ENCODE measurements at places on chromosomes 1 and 21.
A peak's percentile ranks its signal among the peaks of the same experiment; 100 is the strongest.

DNA sequence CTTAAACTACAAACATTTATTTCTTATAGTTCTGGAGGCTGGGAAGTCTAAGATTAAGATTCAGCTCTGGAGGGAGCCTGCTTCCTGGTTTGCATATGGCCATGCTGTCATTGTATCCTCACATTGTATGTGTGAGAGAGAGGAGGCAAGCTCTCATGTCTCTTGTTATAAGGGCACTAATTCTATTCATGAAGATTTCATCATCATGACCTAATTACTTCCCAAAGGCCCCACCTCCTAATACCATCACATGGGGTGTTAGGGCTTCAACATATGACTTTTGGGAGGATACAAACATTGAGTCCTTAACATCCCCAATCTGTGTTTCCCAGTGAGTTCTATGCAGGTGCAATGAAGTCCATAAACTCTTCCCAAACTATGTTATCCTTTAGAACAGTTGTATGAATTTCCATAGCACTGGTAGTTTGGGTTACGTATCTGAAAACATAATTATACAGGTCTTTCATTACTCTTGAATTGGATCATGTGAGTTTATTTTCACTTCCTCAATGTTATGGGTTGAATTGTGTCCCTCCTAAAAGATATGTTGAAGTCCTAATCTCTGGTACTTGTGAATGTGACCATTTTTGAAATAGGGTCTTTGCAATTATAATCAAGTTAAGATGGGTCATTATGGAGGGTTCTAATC is 124.2 kb downstream of the RUNX1 start:
- no peak for DNase-seq

- no peak for DNase-seq
These were observed 39.3 kb upstream of the TENT5C start for GRCh38 chr1:117566556-117566955.

DNA sequence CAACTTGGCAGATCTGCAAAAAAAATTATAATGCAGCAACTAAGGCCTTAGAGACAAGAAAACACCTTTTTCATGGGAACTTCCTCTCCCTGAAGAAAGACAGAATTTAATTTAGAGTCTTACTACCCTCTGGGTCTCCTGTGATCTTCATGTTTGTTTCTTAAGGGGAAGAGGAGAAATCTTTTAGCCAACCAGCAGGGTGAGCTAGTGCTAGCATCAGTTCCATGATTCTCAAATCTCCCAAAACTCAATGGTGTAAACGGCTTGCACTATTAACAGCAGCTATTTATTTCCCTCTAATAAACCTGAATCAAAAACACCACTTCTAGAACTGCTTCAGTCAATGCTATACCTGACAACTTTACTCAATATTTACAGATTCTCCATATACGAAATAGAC is 3.8 kb downstream of the ZNF644 start:
- DNase-seq, result no peak

DNA sequence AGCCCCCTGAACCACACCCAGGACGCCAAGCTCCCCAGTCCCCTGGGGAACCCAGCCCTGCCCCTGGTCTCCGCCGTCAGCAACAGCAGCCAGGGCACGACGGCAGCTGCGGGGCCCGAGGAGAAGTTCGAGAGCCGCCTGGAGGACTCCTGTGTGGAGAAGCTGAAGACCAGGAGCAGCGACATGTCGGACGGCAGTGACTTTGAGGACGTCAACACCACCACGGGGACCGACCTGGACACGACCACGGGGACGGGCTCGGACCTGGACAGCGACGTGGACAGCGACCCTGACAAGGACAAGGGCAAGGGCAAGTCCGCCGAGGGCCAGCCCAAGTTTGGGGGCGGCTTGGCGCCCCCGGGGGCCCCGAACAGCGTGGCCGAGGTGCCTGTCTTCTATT is 42.7 kb upstream of the ARHGEF16 start:
- no peak for DNase-seq

- peak; percentile 28 for DNase-seq
These were observed 22.5 kb upstream of the RHBDL2 start for GRCh38 chr1:38964140-38964548.

DNA sequence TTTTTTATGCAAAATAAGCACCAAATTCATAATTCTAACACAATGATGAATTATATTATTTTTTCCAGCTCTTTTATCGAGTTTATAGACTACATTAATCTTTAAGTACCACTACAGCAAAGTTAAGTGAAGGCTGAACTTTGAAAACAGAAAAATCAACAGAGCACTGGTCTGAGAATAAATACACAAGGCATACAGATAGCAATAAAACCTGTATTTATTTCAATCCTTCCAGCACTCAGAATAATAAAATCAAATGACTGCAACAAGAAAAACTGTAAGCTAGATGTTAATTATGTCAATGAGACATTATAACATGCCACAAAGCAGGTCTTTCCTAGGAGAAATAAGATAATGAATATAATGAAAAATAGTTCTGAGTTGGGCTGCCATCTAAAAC is 24.5 kb downstream of the NUCKS1 start:
- DNase-seq, result no peak

GRCh38 chr1:41812051-41812450 is 106.7 kb downstream of the HIVEP3 start:
- peak; percentile 68 for DNase-seq

DNA sequence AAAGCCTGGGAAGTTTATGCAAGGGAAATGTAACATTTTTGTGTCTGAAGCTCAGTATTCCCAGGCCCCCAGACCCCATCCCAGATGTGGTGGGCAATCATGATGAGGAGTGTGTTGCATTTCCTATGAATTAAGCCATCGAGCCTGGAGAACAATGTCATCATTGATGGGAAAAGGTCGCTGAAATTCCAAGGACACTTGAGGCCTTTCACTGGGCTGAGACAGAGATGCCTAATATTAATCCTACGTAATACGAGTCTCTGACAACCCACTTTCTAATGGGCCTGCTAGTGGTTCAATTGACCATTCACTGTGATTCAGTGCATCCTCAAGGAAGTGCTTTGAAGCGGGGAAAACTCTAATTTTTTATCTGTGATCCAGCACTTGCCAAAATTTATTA is 291.6 kb downstream of the PLPP3 start:
- DNase-seq, result no peak

DNA sequence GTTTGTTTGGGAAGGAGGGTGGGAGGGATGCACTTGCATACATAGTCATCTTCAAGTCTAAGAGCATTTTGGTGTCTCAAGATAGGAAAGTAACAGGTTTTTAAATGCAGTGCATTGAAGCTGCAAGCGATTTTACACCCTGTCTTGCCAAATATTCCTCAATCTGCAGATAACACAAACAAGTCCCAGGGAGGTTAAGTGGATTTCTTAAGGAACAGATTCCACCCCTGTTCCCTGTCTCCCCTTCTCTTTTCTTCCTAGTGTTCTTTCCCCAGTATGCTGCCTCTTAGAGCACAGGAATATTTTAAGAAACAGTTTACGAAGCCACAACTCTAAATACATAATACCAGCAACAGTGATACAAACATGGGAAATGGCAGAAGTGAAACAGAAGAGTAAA is 389.9 kb downstream of the PLPP3 start:
- DNase-seq, result no peak

- no peak for DNase-seq
These were observed 73.8 kb upstream of the TMPRSS2 start for GRCh38 chr21:41581592-41582228.

DNA sequence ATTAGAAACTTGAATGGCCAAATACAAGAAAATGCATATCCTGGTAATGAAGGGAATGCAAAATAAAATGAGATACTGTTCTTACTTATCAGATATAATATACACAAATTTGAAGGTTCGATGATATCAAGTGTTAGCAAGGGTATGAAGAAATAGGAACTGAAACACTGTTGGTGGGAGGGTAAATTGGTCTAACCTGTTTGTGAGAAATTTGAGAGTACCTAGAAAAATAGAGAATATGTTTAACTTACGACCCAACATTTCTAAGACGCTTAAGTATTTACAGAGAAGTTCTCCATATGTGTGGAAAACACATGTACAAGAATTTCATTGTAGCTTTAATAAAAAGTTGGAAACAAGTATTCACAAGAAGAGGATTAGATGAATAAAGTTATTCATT is 25.9 kb downstream of the ATG4C start:
- DNase-seq, result no peak

DNA sequence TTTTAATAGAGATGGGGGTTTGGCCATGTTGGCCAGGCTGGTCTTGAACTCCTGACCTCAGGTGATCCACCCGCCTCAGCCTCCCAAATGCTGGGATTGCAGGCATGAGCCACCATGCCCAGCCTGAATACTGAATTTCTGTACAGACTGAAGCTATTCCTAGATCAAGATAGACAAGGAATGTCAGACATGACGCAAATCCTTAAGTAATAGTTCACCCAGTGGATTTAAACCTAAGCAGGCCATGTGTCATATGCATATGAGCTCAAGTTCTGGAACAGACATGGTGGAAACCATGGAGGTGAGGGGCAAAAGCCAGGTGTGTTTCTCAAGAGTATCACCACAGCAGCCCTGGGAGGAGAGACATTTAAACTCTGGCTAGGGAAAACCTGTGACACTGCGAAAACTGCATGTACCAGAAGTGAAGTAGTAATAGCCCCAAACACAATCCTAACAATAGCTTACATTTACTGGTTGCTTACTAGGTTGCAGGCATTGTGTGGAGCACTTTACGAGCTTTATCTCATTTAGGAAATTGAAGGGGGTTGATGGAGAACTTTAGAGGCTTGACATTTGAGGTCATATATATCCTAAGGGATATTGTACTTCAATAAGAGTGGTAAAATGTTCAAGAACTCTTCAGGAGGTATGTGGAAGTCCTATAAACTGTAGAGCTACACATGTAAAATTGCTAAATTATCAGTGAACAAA is 31.7 kb upstream of the MAN1A2 start:
- DNase-seq, result no peak

DNA sequence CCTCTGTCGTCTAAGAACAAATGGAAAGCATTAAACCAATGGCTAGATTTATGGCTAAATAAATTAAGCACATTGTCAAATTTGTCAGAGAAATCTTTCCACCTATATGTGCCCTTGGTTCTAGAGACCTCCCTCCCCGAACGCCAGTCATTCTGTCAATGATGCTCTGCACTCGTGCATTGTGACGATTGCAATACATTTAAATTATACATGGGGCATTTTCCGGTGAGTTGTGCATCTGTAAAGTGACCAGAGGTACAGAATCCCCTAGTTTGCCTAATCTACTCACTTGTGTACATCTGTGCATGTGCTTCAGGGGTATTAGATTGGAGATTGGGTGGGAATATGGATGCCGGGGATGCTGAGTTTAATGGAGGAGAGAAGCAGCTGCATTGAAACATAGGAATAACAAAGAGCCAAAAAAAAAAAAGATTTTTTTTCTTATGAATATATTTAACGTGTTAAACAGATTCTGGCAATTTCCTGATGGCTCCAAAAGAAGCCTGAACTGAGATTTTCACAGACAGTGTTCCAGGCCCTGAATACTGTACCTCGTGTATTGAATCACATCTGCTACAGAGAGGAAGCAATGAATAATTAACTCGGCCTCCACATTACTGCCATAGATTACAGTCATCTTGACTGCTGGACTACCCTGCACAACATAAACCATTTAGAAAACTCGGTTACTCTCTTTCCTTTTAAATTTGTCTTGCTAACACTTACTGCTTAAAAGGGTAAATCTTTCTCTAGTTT is 149.0 kb upstream of the C1orf87 start:
- DNase-seq, result no peak

GRCh38 chr1:50697440-50698421 is 262.3 kb downstream of the FAF1 start:
- no peak for DNase-seq

- DNase-seq, result no peak
These were observed 21.9 kb downstream of the IGFN1 start for GRCh38 chr1:201212461-201213055.

DNA sequence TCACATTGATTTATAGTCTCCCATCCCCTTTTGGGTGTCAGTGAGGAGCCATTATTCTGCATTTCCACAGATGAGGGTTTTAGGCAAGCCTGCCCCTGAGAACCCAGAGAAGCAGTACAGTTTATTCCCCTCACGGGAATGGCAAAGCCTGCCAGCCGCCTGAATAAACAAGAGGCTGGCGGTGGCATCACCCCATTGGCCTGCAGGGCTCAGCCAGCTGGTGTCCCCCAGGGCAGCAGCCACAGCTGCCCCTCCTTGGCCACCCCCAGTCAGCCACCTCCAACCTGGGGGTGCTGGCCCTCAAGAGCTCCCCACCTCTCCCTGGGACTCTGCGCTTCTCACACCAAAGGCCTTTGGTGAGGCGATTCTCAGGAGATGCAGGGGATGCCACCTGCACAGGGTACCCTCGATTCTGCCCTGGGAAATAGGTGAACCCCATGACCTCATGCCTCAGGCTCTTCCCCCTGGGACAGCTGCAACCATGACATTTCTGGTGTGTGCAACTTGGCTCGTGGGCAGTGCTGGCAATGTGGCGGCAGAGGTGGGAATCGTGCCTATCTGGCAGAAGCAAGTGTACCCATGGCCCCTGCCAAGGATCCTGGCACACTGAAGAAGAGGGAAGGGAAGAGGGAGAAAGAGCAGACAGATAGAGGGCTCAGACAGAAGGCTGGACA is 14.0 kb downstream of the OLFML2B start:
- DNase-seq, result no peak

DNA sequence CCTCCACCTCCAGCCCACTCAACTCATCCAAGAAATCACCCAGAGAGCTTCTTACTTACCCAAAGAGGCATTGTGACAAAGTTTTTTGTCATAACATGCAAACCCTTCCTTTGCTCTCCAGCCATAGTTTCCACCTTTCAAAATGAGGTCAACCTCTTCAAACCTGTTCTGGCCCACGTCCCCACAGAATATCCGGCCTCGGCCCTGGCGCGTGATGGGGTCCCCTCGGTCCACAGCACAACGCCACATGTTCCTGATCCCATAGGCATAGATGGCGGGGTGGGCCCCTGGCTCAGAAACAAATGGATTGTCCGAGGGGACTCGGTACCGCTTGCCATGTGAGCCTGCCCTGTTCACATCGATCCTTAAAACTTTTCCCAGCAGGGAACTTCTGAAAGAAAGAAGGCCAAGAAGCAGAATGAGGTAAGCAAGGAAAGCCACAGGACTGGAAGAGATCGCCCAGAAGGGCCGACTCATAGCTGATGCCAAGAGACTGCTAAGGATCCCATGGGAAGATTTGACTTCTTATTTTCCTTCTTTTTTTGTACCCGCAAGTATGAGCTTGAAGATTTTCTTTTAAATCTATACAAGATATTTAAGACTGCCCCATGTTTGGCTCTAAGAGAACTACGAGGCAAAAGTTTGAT is 7.8 kb downstream of the HHIPL2 start:
- no peak for DNase-seq

DNA sequence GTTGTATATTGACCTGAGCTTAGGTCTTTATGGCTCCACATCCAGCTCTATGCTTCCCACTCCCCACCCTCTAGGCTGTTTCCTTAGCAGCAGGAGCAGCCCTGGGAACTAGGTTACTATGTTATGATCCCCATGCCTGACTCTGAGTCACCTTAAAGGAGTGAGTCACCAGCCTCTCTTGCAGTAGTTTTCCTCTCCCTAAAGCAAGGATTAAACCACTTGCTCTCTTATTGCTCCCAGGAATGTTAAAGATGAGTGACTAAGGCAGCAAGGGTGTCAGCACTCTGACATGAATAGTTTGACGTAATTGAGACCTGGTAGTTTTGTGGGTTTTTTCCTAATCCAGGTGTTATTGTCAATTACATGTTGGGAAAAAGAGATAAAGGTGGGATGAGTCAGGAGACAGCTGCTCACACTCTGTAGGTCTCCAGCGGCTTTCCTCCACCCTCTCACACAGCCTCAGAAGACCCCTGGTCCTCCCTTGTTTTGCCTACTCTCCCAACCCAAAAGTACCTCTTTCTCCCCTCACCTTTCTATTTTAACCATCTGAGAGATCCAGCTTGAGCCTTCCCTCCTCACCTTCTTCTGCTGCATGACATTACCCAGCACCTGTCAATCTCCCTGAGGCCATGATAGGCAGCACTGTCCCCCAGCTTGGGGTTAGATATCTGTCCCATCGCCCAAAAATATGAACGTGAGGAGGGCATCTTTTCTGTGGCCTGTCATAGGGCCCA is 369.1 kb upstream of the VAMP3 start:
- DNase-seq, result no peak
